Activated naive CD4-positive, alpha-beta T cell treated with anti-CD3 and anti-CD28 coated beads for 36 hours (primary cell): ENCODE measurements at places on chromosomes 7 and 10. TPM values are rescaled to one million over a fixed set of nuclear protein-coding genes. Genes with fewer than 3 reads are reported as not detected.
A peak's percentile ranks its signal among the peaks of the same experiment; 100 is the strongest.

- DNase-seq: no peak
These were observed 1228.6 kb upstream of the SORCS1 start for GRCh38 chr10:108393089-108393488.

DNA sequence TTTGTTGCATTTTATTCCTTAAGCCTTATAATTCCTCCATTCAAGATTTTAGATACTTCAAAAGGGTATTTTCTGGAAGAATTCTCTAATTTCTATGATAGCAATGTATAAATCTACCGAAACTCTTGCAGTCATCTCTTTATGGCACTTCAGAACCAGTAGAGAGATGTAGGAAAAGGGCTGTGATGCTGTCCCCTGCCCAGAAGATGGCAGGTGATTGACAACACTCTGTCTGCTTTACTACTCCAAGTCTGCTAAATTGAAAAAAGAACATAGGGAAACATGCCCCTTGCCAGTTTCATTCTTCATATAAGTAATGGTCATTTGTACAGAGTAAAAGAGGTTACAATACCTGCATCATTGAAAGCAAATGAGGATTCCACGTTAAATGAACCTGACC lies 5.1 kb downstream of the TCTN3 start:
- DNase-seq: no peak

GRCh38 chr10:95178266-95178665 lies 15.8 kb upstream of the ACSM6 start:
- DNase-seq: no peak

DNA sequence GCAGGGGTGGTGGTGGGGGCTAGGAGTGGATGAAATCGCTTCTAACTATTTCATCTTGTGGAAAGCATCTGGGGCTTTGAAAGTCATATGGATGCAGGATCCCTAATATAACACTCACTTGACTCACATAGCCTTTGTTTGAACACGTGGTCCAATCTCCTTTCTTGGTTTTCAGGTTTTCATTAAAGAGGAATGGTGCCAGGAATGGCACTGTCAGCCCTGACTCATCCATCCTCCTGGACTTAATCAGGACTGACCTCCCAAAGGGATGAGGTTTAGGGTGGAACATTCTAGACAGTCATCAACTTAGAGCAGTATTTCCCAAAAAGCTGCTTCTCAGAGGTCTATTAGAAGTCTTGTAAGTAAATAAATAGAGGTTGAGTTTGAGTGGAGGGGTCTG lies 162.0 kb upstream of the PLXNA4 start:
- no peak for DNase-seq

- peak; percentile 76 for DNase-seq
These were observed 158.2 kb downstream of the ARHGAP12 start for GRCh38 chr10:31770307-31770902.

Gene RTKN2
- total RNA-seq: 5.4 TPM
